ENCODE measurements at places on chromosomes 5 and 9.

DNA sequence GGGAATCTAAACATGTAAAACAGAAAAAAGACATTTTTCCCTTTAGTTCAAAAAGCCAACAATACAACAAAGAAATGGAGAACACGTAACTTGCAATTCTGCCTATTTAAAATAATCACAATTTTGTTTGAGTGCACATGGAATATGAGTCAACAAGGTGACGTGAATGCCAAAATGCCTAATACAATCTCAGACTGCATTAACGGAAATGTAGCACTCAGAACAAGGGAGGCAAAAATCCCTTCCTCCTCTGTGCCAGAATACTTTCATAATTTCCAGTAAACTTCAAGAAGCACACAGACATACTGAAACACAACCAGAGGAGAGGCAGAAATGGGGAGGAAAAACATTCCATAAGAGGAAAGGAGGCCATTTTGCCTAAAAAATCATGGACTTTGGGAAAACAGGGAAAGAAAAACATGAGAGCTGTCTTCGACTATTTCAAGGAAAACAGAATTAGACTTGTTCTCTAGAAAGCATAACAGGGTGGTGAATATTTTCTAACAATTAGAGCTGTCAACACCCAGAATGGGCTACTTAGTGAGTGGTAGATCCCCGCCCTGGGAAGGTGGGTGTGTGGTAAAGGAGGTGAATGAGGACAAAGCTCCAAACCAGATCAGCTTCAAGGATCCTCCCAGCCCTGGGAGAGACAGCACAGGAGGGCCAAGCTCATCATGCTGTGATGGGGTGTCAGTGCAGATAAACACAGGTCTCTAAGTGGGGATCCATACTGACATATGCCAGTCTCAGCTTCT, 48.2 kb downstream of the ABCA1 start:
- DNase-seq, result no peak

- DNase-seq, result no peak
These were observed 26.2 kb downstream of the PTCD2 start for GRCh38 chr5:72346398-72346797.

GRCh38 chr5:105168806-105169205, 1606.2 kb upstream of the NUDT12 start:
- DNase-seq, result no peak

DNA sequence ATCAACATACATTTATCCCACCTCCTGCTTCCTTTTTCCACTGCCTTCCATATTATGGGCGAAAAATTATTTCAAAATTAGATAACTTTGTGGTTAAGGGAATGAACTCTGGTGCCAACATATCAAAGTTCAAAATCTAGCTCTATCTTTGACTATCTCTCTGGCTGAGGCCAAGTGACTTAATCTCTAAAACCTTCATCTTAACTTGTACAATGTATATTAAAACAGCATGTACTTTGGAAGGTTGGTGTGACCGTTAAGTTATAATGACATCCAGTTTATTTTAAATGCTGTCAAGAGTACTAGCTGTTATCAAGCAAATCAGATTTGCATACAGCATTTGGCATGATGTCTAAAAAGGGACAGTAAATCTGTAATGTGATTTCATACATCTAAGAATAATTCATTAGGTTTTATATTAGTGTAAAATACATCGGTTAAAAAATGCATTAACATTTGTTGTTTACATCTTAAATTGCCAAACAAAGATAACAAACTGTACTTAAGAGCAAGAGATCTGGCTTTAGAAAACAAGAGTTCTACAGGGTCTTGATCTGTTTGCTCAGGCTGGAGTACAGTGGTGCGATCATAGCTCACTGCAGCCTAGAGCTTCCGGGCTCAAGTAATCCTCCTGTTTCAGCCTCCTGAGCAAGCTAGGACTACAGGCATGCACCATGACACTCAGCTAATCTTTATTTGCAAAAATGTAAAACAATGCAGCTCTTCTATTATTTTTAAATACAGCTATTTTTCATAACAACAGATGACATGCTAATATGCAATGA, 102.8 kb downstream of the CDH18 start:
- no peak for DNase-seq

GRCh38 chr5:12777342-12777741, 873.1 kb upstream of the CTNND2 start:
- no peak for DNase-seq
